Type B pancreatic cell (in vitro differentiated cells): ENCODE measurements at places on chromosomes 16 and 17.
A peak's percentile ranks its signal among the peaks of the same experiment; 100 is the strongest.

DNA sequence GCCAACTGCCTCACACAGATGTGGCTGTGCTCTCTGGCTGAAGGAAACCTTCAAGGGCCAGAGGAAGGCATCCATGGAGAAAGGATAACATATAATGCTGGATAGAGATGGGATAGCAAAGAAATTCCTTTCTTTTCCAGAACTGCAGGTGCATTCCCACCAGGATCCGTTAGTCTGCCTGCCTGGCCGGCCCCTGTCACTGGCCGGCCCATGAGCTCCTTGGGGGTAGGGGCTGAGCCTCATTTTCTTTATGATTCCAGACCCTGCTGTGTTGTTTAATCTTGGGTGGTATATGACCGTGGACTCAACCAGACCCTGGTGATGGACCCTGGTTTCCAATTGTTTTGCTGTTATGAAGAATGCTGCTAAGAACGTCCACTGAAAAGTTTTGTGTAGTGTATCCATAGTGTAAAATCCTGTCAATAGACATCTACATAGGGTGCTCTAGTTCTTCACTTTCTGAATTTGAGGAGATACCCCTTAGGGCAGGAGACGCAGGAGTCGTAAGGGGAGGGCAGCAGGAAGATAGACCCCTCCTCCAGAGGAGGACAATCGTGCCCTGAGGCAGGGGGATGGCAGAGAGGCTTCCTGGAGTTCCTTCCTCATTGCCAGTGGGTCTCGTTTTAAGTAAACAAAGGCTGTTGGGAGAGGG, 93.4 kb downstream of the IRX3 start:
- H3K36me3 ChIP-seq: no peaks in the 10 kb centered on the region
- no peak overlapping the region for H3K4me3 ChIP-seq
- H3K4me1 ChIP-seq: peaks cover 18% of the 10 kb centered on the region
- H3K27me3 ChIP-seq: peaks cover 10% of the 10 kb centered on the region
- DNase-seq: no peak

DNA sequence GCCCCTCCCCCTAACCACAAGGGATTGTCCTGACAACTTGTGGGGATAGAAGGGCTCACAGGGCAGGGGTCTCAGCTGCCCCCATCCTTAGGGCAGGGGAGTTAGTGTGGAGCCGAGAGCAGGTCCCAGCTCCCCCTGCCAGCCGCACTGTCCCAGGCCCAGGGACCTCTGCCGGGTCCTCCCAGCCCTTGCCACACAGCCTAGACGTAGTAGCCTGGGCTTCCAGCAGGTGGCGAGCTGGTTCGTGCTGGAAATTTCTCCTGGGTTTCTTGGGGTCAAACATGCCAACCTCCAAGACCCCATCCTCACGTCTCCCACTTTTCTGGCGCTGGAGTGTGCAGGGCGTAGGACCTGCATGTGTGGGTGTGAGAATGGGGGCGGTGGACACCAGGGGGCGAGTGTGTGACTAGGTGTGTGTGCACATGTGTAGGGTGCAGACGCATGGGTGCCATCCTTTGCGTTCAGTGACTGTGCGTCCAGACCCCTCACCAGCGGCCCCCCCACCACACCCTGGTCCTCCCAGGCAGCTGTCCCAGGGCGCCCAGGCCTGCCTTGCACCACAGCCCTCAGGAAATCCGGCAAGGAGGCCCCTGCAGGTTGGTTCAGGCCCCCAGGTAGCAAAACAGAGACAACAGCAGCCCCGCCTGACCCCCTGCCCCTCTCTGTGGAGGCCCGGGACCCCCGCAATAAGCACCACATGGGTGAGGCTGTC, 29.5 kb downstream of the SBK1 start:
- DNase-seq: no peak
- peaks cover 7% of the 10 kb centered on the region for H3K36me3 ChIP-seq
- peaks cover 2% of the 10 kb centered on the region for H3K4me1 ChIP-seq
- H3K27me3 ChIP-seq: no peaks in the 10 kb centered on the region
- H3K4me3 ChIP-seq: no peak overlapping the region

- no peak overlapping the region for H3K4me3 ChIP-seq
- no peak overlapping the region for H3K27ac ChIP-seq
- no peaks in the 10 kb centered on the region for H3K36me3 ChIP-seq
Observed at GRCh38 chr16:88628512-88628974, 9.8 kb upstream of the IL17C start.

GRCh38 chr17:17304521-17304985, 1.4 kb downstream of the NT5M start:
- peak overlapping the region; percentile 84 for H3K4me3 ChIP-seq
- peaks cover 3% of the 10 kb centered on the region for H3K27me3 ChIP-seq
- DNase-seq: no peak
- peaks cover 12% of the 10 kb centered on the region for H3K4me1 ChIP-seq
- H3K27ac ChIP-seq: no peak overlapping the region

GRCh38 chr17:17958982-17959381, 13.2 kb downstream of the TOM1L2 start:
- H3K27ac ChIP-seq: peak overlapping the region; percentile 86
- H3K4me1 ChIP-seq: peaks cover 37% of the 10 kb centered on the region
- peaks cover 14% of the 10 kb centered on the region for H3K36me3 ChIP-seq
- no peak for DNase-seq
- H3K4me3 ChIP-seq: no peak overlapping the region
- no peaks in the 10 kb centered on the region for H3K27me3 ChIP-seq

GRCh38 chr16:66129196-66129595, 237.3 kb upstream of the CDH5 start:
- H3K4me3 ChIP-seq: no peak overlapping the region
- no peak overlapping the region for H3K27ac ChIP-seq
- no peaks in the 10 kb centered on the region for H3K36me3 ChIP-seq
- peaks cover 17% of the 10 kb centered on the region for H3K4me1 ChIP-seq
- H3K27me3 ChIP-seq: peaks cover 63% of the 10 kb centered on the region
- DNase-seq: no peak

GRCh38 chr16:87017371-87018012, 299.7 kb downstream of the C16orf95 start:
- H3K27me3 ChIP-seq: peaks cover 21% of the 10 kb centered on the region
- H3K27ac ChIP-seq: peak overlapping the region; percentile 18
- H3K4me1 ChIP-seq: peaks cover 28% of the 10 kb centered on the region

DNA sequence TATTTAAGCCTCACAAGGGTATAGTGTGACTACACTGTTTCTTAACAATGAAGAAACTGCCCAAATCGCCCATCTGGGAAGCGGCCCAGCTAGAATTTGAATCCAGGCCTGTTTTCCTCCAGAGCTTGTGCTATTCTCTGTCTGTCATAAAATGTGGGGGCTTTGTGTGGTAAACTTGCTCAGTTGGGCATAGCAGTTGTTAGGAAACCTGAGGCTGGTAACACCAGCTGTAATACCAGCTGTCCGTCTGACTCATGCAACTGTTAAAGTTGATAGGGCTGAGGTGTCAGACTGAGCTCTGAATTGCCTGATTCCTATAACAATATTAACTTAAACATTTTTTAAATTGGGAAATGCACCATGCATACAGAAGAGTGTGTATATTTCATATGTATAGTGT, 9.3 kb downstream of the NOD2 start:
- DNase-seq: no peak
- H3K27ac ChIP-seq: no peak overlapping the region
- peaks cover 8% of the 10 kb centered on the region for H3K36me3 ChIP-seq
- no peaks in the 10 kb centered on the region for H3K27me3 ChIP-seq
- H3K4me3 ChIP-seq: no peak overlapping the region
- H3K4me1 ChIP-seq: peaks cover 6% of the 10 kb centered on the region

DNA sequence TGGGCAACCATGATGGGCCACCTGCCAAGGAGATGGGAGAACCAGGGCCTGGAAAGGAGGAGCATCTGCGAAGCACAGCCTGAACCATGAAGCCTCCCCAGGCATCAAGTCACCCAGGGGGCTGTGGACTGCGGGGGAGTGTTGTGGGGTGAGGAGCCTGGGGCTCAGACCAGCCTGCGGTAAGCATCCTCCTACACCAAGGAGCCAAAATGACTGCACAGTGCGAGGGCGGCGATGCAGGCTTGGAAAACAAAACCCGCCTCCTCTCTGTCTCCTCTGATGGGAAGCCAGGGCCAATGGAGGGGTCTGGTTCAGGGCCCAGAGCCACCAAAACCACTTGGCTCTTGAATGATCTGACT, 18.1 kb upstream of the MAF start:
- no peak for DNase-seq
- peaks cover 20% of the 10 kb centered on the region for H3K27me3 ChIP-seq
- H3K36me3 ChIP-seq: no peaks in the 10 kb centered on the region
- H3K27ac ChIP-seq: no peak overlapping the region

DNA sequence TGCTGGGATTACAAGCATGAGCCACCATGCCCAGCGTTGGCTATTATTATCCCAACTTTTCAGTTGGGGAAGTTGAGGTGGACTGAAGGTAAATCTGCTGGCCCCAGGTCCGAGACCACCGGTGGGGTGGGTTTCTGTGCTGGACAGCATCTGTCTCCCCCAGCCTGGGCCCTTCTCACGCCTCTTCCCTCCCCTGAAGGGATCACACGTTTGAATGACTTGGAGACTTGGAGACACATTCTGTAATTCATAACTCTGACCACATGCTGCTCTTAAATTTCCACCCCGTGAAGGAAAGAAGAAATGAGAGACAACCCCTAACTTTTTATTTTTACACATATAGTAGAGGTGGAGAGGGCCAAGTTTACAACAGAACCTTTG, 109.8 kb downstream of the MSI2 start:
- no peak for DNase-seq
- H3K4me3 ChIP-seq: no peak overlapping the region

DNA sequence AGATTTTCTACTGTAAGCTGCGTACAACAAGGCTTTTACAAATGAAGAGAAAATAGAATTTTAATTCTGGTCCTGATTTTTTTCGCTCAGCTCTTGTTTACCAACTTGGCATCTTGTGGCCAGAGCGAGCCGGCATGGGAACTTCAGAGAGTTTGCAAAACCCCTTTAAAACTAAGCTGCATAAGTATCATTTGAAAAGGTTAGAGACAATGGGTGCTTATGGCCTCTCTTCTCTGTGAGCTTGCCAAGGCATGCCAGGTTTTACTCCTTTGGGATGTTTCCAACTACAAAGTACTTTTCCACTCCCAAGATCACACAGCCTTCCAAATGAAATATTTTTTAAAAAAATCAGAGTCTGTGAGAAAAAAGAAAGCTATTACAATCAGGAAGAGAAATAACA, 62.4 kb upstream of the FA2H start:
- H3K27ac ChIP-seq: no peak overlapping the region
- H3K4me3 ChIP-seq: no peak overlapping the region
- no peaks in the 10 kb centered on the region for H3K36me3 ChIP-seq
- no peaks in the 10 kb centered on the region for H3K4me1 ChIP-seq
- no peak for DNase-seq
